ENCODE measurements at places on chromosomes 6 and 20.

DNA sequence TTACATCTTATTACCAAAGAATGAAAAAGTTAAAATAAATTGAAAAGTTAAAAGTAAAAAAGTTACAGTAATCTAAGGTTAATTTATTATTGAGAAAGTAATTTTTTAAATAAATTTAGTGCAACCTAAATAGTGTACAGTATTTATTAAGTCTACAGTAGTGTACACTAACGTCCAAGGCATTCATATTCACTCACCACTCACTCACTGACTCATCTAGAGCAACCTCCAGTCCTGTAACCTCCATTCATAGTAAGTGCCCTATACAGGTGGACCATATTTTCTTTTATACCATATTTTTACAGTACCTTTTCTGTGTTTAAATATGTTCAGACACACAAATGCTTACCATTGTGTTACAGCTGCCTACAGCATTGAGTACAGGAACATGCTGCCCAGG lies 624.7 kb upstream of the NOX3 start:
- DNase-seq = no peak

- DNase-seq = no peak
Observed at GRCh38 chr6:12947151-12947871, 230.7 kb downstream of the PHACTR1 start.

DNA sequence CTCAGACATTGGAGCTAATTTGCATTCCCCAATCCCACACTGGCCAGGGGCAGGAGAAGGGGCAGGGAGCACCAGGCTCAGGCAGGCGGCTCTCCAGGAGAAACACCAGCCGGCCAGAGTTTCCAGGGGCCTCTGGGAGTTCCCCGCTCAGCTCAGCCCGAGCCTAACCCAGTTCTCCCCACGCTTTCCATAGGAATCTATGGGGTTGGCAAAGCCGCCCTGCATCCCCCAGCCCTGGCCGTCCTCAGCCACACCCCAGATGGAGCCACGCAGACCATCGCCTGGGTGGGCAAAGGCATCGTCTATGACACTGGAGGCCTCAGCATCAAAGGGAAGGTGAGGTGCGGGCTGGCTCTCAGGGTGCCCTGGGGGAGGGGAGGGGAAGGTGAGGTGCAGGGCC lies 8.2 kb downstream of the NPEPL1 start:
- DNase-seq = no peak

- DNase-seq = no peak
Observed at GRCh38 chr6:42720739-42721138, 1.7 kb downstream of the PRPH2 start.

GRCh38 chr6:1713016-1713600 lies 103.4 kb downstream of the FOXC1 start:
- DNase-seq = no peak

DNA sequence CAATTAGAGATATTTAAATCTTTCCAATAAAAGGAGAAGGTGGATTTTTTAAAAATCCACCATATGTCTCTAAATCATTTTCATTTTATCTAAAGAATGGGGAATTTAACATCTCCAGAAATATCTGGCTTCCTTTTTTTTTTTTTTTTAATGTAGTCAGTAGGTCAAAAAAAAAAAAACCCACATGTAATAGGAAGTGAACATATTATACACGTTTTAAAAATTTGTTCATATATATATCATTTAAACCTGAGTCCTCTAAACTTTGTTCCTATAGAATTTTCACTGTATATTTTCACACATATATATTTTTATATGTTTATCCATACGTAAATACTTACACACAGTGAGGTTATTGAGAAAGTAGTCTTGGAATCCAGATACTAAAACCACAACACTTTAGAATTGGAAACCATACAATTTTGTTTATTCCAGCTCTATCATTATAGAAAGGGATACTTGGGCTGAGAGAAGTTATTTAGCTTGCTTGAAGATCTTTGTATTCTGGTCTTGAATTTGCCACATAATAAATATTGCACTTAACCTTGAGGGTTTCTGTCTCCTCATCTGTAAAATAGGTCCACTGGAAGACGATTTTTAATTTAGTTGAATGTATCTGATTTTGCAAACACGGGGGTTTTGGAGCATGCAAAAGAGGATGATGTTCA lies 62.1 kb upstream of the ZNF217 start:
- DNase-seq = no peak

- DNase-seq = no peak
Observed at GRCh38 chr6:7505189-7505699, 36.2 kb upstream of the DSP start.

DNA sequence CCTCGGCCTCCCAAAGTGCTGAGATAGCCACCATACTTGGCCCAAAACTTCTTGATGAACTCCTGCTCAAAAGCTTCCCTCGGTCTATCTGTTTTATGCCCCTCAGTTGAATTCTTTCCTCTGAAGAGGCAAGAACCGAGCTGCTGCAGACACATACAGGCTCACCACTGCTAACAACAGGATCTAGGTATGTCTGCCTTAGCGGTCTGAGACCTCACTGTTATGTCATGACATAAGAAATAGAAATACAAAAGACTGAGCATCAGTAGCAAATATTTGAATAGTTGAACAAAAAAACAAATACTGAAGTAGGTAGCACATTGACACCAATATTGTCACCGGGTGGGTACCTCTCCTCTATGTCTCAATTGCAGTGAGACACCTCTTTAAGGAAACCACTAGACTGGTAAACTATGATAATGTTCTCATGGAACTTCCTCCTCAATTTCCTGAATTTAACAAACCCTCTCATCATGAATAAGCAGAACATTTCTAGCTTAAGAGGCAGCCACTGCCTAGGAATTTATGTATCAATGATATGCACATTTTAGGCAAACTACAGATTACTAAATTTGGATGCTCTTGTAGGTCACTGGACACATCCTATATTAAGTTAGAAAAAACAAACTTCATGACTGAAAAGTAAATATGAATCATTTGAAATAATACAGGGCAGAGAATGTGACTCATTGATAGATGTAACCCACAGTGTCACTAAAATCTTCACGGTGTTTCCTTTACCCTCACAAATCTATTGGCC lies 9.4 kb upstream of the STXBP5 start:
- no peak for DNase-seq

DNA sequence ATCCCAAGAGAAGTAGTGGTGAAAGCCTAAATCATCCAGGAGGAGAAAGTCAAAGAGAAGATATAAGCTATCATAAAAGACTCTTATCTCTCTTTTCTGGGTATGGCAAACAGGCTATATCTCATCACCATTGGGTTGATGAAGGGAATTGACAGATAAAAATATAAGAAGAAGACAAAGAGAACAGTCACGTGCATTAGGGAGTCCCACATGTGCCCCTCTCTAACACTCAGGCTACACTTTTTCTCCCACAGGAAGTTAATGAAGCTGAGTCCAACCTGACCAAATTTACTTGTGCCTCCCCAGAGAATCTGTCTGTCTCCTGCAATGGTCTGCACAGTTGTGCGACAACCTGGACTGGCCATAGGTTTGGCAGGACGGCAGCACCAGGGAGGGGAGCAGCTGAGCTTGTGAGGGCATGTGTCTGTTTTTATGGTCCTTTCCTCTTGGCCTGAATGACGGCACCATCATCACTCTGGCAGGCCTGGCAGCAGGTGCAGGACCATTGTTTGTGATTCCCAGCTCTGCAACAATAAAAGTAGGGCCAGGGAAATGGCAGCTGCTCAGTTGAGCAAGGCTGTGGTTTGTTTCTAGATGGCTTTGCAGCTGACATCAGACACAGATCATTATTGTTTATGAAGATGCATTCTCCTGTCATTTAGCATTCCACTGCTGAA lies 144.5 kb upstream of the MCHR2 start:
- DNase-seq = no peak

DNA sequence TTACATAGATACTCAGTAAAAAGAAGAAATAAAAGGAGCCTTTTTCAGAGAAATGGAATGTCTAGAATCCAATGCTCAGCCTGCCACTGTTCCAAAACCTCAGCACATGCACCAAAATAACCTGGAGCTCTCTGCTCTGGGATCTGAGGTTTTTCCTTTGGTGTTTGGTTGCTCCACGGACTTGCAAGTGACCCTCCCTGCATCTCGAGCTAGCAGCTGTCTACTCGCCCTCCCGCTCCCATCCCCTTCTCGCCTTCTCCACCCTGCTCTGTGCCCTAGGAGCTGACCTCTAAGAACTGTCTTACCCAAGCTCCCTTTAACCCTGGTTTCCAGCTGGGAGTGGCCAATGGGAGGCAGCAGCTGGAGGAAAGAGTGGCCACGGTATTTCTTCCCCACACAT lies 35.1 kb upstream of the FAM210B start:
- DNase-seq = no peak

GRCh38 chr6:126040826-126041225 lies 54.5 kb downstream of the TRMT11 start:
- DNase-seq = no peak

GRCh38 chr6:14744212-14744556 lies 501.7 kb upstream of the JARID2 start:
- DNase-seq = no peak

DNA sequence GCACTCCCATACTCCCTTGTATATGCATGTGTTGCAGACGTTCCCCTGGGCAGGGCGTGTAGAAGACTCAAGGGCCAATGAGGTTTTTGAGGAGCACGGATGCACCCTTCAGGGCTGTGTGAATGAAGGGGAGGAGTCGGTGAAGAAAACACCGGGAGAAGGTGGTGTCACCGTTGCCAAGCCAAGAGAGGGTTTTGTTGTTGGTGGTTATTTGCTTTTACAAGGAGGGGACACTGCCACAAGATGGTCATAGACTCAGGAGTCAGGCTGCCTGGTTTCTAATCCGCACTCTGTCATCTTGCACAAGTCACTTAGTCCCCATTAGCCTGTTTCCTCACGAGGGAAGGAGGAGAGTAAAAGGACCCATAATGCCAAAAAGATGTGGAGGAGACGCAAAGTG lies 124.0 kb downstream of the PXDC1 start:
- no peak for DNase-seq

GRCh38 chr6:113809826-113810225 lies 47.3 kb upstream of the MARCKS start:
- no peak for DNase-seq

DNA sequence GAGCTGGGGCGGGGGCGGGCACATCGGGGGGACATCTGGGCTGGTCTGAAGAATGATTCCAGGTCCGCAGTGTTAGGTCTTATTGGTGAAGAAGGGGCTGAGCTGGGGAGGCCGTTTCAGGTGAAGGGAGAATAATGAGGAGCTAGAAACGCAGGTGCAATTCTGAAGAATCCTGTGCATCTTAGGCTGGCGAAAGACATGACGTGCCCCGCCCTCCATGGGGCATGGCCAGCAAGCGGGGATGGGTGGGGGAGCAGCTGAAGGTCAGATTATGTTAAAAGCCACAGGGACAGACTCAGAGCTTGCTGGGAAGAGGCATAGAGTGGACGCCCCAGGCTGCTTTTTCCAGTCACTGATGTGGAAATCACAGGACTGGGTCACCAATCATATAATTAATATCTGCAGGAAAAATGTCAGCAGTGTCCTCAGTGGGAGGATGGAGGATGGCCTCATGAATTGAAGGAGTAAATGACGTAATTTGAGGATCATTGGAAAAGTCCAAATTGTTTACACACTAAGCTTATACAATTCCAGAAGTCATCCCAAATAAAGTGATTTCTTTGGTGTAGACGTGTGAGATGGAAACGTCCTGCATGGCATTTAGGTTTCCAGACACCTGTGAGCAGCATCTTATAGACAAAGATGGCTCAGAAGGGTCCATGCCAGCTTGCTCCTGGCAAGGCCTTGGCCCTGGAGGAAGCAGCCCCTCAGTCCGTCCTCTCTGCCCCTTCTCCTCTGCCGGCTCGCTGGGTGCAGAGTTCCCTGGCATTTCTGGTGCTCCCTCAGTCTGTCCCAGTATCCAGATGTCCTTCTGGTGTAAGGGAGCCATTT lies 109.6 kb upstream of the FRMD1 start:
- no peak for DNase-seq

DNA sequence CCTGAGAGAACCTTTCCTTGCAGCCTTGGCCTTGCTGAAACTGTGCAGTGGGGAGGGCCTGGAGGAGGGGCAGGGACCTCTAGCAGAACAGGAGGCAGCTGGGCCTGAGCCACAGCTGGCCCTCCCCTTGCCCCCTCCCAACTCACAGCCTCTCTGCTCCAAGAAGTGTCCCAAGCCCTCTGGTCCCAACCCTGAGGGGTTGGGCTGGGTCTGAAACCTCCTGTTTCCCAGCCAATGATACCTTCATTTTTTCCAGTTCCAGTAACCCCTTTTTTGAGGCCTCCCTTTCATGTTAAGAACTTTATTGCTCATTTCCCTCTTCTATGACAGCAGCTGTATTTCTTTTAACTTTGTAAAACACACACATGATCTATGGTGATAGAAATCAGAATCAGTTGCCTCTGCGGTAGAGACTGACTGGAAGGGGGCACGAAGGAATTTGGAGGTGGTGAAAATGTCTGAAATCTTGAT lies 17.9 kb upstream of the ARMC12 start:
- no peak for DNase-seq

Data from CD4-positive, alpha-beta T cell treated with Interleukin-15 for 1 hour (primary cell).